ENCODE measurements at places on chromosomes 16 and 17.

GRCh38 chr16:368388-369158 is 1.8 kb downstream of the MRPL28 start:
- no peak for DNase-seq

DNA sequence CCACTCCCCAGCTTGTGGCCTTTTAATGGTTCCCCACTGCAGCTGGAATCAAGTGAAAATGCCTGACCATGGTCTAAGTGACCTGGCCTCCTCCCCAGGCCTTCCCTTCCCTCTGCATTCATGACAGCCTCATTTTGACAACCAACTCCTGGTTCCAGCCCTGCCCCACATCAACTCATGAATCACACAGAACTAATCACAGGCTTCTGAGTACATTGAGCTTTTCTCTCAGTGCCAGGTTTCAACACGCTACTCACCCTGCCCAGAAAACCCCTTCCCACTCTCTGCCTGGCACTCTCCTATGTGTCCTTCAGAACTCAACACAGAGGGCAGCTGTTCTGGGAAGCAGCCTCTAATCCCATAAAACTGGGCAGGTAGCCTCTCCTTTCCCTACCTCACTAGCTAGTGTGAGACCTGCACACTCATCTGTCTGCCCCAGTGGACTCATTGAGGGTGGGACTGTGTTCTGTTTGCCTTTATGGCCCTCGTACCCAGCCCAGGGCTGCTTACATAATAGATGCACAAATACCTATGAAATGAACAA is 313.6 kb downstream of the GRIN2A start:
- DNase-seq: no peak

GRCh38 chr17:74042744-74043486 is 160.6 kb upstream of the RPL38 start:
- no peak for DNase-seq

DNA sequence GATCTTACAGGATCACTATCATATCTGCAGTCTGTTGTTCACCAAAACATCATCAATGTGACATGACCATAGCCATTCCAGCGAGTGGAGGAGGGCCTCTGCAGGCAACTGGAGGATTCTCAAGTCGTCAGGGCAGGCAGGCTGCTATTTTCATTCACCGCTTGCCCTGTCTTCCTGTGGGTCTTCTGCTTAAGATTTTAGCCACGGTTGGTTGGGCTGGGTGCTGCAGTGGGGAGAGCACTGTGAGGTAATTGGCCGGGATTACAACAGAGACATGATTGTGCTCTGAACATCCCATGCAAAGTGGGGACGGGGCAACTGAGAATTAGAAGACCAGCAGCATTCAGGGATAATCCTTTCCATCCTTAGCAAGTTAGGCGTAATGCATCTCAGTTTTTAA is 245.9 kb downstream of the CPPED1 start:
- DNase-seq: no peak

GRCh38 chr16:78955206-78955605 is 645.3 kb downstream of the MAF start:
- no peak for DNase-seq

- no peak for DNase-seq
These were observed 23.0 kb downstream of the NLRC5 start for GRCh38 chr16:57012353-57012752.

- no peak for DNase-seq
These were observed 41.0 kb downstream of the HS3ST3B1 start for GRCh38 chr17:14341866-14342265.

DNA sequence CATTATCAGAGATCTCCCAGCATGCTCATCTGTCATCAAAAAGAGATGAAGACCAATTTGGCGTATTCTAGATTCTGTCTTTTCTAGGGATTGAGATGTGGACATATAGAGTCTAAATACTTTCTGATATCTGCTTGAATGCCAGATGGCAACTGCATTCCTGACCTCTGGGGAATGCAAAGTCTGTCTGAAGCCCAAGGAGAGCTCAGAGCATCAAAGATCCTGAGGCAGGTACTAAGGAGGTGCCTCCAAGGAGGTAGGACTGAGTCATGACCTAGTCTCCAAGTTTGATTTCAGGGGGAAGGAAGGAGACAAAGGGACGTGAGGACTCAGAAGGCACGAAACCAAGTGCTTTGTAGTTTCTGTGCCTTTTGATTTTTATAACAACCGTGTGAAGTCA is 448.4 kb downstream of the HS3ST3B1 start:
- no peak for DNase-seq

DNA sequence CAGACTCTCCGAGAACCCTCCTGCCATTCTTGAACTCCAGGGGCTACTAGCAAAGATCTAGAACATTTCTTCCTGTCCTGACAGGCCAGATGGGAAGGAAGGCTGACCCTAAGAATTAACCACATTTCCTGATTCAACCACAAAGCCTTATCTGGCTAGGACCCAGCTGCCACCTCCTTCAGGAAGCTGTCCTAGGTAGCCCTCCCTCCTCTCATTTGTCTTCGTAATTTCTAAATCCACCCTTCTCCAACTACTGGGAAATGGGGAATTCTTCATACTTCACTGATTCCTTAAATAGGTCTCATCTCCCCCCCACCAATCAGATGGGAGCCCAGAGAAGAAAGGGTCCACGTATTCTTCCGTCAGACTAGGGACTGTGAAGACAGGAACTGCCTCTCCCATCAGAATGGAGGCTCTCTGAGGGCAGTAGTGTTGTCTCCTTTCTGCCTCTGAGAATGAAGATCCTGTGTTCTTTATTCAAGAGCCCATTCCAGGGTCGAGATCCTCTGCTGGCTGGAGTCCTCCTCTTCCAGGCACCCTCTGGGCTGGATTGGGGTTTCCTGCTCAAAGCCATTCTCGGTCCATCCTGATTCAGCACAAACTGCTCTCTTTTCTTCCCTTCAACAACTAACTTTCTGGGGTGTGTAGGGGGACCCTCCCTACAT is 2.1 kb downstream of the SAMD14 start:
- DNase-seq: no peak

DNA sequence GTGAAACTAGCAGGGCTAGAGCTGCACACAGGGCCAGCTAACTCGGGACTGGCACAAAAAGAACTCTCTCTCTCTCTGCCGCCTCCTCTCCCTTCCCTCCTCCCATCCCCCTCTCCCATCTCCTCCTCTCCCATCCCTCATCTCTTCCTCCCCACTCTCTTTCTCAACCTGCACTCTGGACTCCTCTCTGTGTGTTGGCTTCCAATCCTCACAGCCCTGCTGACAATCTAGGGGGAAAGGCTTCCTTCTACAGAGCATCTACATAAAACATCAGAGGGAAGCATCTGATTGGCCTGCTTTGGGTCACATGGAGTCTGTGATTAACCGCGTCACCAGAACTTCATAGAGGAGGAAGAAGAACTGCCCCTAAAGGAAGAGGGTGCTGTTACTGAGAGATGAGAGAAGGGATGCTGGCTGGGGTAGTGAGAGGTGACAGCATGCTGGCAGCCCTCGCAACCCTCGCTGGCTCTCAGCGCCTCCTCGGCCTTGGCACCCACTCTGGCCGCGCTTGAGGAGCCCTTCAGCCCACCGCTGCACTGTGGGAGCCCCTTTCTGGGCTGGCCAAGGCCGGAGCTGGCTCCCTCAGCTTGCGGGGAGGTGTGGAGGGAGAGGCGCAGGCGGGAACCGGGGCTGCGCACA is 12.8 kb upstream of the ZFP90 start:
- DNase-seq: no peak

DNA sequence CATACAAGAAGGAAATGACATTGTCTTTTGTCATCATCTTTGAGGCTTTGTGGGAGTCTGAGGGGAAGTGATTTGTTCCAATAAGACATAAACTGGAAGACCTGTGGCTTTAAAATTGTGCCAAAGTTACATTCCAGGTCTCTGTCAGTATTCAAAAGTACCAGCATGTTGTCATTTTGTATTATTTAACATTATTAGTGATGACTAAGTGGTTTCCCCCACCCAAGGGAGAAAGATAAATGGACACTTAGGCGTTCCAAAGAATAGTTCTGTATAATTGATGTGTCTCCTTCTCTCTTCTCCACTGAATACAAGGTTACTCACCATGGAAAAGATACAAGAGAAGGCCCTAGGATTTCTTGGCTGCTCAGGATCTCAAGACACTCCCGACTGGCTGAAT is 3.8 kb downstream of the CFAP97D1 start:
- DNase-seq: no peak

DNA sequence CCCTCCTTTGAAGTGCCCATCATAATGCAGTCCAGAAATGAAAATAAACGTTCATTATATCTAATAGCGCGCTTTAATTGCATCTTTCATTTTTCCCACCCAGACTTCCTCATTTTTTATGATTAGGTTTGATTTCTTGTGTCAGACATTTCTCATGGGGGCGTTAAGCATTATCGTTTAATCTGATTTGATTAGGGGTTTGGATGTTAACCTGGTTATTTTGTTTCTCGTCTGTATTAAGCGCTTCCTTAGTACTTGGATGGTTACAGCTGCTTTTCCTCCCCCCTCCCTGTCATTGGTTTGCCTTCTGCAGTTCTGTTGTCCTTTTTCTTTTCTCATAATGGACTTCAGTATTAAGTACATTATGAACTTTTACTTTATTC is 540 bp downstream of the MFSD11 start:
- DNase-seq: no peak

DNA sequence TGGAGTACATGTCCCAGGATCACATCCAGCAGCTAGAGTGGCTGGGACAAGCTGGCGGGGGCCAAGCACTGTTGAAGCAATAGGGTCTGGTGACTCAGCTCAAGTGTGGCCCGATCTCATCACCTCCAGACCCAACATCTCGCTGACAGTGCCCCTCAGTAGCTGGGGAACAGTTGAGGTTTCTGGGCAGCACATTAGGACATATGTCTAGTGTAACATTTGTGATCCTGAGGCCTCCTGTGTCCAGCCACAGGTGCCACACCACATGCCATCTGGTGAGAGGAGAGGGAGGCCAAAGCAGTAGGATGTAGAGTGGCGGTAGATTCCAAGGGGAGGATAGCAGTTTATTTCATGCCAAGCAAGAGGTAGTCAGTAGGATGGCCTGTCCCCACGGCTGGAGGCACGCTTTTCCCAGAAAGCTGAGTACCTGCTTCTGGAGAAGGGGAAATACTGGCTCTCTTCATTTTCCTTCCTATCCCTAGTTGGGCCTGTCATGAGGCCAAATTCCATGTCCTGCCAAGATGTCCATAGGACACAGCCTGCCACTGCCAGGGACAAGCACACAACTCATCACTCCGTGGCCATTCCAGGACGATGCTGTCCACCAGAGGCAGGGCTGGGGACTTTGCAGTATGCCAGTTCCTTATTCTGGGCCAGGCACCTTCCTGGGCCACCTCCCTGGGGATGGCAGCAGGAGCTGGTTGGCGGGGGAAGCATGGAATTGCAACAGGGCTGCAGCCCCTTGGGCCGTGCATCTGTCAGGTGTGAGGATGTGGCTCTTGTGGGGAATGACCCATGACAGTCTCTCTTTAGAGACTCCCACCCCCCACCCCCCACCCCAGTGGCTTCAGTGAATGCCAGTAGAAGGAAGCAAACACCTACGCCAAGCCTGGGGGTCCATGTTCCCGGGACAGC is 24.0 kb downstream of the GGA3 start:
- DNase-seq: no peak

- no peak for DNase-seq
These were observed 1.6 kb upstream of the KIAA0513 start for GRCh38 chr16:85025781-85026653.

DNA sequence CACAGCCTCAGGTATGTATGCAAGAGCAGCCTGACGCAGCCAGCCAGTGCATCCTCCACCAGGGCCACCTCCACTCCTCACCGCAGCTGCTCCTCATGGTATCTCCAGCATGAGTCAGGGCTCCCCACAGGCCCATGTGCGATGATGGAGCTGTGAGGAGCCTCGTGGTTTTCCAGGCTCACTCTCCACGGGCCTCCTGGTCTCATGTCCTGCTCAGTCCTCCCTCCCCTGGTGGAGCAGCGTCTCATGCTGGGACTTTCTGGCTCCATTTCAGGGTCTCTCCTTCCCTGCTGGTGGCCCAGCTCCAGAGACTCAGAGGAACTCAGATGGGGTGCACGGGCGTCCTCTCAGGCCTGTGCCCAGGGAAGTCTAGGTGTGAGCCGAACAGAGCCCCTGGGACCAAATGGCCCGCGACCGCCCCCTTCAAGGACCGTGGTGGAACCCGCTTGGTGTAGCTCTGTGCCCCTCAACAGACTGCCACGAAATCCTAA is 70.4 kb downstream of the METRNL start:
- DNase-seq: no peak

DNA sequence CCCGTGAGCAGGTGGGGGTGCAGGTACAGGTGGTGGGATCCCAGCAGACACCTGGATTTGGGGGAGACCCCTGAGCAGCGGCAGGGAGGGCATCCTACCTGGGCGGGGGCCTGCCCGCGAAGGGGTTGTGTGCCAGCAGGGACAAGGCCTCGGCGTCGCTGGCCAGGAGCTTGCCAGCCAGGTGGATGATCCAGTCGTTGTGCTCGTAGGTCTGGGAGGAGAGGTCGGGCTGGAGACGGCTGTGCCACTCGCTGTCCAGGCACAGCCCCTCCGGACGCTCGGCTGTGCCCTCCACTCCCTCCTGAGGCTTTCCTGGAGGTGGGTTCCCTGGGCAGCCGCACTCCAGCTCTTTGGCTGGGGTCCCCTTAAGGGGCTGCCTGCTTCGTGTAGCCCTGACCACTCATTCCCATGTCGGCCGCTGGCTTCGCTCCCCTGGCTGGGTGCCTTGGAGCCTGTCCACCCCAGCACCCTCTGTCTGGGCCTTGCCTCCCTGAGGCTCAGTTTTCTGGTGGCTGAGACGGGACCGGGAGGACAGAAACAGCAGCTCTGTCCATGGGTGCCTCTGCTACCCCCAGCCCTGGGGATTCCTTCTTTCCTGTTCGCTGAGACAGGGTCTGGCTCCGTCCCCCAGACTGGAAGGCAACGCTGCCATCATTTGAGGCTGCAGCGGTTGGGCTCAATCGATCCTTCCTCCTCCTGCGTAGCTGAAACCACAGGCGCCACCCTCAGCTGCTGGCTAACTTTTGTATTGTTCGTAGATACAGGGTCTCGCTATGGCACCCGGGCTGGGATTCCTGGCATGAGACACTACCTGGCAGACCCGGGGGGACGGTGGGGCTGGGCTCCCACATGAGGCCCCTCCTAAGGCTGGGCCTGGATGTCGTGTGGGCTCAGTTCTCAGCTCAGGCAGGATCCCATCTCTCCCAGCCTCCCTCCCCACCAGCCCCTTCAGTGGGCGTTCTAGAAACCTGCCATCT is 68.6 kb upstream of the GNG13 start:
- DNase-seq: no peak

GRCh38 chr16:29925781-29926710 is at the start of gene KCTD13:
TSS of gene KCTD13 (minus strand) at chr16:29926226. CDS start at chr16:29926033, 193 bp downstream.
- DNase-seq: peak; percentile 84

All from activated naive CD4-positive, alpha-beta T cell (primary cell).